ENCODE measurements at places on chromosomes 2 and 18.

DNA sequence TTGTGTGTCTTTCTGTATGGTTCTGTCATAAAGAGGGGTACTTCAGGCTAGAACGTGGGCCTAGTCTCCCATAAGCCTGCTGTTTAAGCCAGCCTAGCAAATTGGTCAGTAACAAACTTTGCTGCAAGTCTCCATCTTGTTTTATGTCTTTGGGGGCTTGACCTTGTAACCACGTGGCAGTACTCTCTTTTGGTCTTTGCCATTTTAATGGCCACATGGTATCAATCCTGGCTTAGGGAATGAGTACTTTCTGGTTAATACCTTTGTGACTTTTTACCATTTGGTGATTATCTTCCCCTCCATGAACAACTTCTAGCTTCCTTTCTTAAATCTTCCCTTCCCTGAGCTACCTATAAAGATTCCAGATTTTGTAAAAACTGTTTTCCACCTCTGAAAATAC, 148.3 kb downstream of the GCA start:
- no peak for DNase-seq

DNA sequence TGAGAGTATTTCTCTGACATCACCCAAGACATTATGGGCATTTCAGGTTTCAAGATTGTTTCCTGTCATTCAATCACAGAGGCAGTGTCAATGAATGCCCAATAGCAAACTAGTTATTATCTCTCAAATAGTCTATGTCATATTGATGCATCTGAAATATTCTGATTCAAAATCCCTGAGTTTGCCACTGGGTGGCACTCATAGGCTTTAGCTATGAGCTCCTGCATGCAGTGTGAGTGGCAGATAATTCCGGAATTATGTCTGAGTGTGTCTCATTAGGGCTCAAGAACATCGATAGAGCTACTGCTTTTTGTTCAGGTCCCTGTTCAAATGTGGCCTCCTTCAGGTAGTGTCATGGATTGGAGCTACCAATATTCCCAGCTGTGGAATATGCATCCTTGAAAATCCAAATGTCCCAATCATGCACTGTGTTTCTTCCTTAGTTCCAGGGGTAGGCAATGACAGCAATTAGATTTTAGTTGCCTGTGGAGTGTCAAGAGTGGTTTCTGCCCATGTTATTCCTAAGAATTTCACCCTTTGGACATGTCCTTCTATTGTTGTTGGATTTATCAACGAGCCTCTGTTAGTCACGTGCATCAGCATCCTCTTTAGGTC, 7.8 kb upstream of the OR6B3 start:
- DNase-seq, result no peak

GRCh38 chr18:8044004-8044403, 476.9 kb downstream of the PTPRM start:
- no peak for DNase-seq

- no peak for DNase-seq
Observed at GRCh38 chr2:55101466-55101865, 51.2 kb upstream of the RTN4 start.

DNA sequence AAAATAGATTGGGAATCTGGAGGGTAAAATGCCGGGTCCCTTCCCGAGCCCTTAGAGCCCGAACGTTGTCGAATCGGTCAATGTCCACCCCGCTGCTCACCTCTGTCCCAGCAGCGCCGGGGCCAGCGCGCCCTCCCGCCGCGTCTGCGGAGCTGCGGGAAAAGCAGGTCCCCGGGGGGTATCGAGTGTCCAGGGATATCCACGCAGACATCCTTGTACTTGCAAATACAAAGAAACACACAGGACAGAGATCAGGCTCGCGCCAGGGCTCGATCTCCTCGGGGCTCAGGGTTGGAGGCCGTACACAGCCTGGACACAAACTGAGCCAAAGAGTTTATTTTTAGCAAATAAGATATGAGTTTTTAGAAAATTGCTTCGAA, 2.3 kb upstream of the GATA6 start:
- no peak for DNase-seq

DNA sequence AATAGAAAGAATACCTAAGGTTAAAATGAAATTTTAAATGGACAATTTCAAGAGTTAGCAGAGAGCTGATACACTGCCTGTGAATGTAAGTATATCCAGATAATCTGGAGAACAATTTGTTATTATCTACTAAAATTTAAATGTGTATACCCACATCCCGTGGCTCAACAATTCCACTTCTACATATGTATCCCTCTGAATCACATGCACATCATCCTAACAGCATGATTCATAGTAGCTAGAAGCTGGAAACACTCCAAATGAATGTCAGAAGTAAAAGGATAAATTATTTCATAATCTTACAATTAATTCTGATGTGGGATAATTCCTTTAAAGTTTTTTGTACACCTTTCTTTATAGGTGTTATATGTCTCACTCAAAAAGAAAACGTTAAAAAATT, 87.9 kb downstream of the CNTNAP5 start:
- no peak for DNase-seq

GRCh38 chr2:26305540-26305939, 40.4 kb upstream of the SELENOI start:
- DNase-seq, result no peak

GRCh38 chr2:18047896-18048657, 169.6 kb downstream of the KCNS3 start:
- DNase-seq, result no peak

DNA sequence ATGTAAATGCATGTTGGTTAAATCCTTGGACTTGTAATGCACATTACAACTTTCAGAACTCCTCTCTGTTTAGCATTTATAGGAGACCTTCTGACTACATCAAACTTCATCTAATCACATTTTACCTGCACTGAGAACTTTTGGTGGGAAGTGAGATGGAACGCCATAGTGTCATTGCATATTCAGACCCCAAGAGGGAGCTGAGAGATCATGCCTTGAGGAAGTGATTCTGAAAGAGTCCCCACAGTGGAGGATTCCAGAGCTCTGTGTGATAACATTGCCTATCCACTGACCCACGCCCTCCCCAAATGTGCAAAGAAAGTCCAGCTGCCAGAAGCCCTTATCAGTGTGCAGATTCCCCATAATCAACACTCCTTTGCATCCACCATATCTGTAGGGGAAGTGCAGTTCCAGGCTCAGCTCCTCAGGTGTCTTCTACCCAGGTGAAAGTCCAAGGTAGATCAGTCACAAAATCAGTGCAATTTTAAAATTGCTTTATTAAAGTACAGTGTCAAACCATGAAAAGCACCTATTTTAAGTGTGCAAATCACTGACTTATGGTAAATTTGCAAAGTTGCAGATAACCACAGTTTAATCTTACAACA, 212.4 kb downstream of the RPIA start:
- DNase-seq, result no peak

- DNase-seq, result no peak
Observed at GRCh38 chr2:38129987-38130386, 54.0 kb upstream of the CYP1B1 start.

GRCh38 chr2:208671886-208672680, 265.5 kb downstream of the PTH2R start:
- no peak for DNase-seq

DNA sequence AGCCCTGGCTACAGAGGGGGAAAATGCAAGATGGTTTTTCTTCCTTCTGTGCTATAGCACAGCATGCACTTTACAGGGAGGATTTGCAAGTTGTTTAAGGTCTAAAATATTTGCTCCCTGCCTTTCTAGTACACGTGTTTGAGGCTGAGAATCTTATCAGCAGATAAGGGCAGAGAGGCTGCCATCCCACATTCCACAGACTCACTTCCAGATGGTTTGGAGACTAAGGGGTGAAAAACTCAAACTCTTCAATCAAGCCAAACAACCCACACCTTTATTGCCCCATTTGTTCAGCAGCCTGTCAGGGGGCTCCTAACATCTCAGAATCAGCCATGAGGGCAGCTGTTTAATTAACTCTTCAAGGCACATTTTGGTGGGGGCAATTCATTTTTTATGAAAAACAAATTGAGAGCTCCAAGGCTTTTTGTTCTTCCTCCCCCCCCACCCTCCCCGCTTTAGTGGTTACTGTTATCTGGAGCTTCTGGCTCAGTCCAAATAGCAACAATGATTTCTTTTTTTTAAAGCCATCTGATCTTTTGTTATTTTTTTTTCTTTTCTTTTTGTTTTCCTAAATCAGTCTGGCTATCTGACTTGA, 242.6 kb upstream of the NT5C1B start:
- no peak for DNase-seq

DNA sequence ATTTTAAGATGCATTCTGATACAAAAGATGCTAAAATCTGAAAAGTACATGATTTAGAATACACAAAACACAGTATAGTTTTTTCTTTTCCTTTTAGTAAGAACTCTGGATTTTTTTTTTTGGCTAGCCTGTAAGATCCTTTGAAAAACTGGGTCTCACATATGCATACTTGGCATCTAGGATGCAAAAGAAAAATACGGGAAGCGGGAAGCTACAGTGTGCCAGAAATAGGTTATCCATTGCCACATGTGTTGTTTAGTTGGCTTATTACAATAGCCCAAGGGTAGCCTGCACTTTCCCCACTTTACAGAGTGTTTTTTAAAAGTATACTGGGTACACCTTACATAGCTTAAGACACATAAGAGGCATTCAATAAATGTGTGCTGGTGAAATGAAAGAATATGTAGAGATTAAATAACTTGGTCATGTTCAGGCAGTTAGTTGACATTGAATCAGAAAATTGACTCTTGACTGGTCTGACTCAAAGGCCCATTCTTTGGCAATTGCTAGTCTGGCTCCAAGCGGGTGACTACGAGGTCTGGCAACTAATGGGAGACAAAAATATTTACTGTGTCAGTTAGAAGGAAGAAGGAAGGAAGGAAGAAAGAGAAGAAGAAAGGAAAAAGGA, 286.8 kb upstream of the TRIB2 start:
- no peak for DNase-seq

DNA sequence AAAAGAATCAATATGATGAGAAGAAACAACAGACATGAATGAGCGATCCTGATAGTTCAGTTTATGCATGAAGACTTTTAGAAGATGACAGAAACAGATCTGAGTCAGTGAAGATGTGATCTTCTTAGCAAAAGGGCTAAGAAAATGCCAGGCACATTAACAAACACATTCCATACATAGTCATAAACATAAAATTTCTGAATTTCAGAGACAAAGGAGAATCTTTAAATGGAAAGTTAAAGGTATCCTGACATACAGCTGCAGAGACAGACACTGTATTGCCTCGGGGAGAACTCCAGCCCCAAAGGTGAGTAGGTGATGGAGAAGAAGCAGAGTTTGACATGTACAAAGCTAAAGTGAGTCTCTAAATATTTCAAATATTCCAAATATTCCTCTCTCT, 40.6 kb upstream of the FN1 start:
- DNase-seq, result no peak

All from suprapubic skin (tissue), 4 donors.